ENCODE measurements at places on chromosomes 16 and 17.
A peak's percentile ranks its signal among the peaks of the same experiment; 100 is the strongest.

DNA sequence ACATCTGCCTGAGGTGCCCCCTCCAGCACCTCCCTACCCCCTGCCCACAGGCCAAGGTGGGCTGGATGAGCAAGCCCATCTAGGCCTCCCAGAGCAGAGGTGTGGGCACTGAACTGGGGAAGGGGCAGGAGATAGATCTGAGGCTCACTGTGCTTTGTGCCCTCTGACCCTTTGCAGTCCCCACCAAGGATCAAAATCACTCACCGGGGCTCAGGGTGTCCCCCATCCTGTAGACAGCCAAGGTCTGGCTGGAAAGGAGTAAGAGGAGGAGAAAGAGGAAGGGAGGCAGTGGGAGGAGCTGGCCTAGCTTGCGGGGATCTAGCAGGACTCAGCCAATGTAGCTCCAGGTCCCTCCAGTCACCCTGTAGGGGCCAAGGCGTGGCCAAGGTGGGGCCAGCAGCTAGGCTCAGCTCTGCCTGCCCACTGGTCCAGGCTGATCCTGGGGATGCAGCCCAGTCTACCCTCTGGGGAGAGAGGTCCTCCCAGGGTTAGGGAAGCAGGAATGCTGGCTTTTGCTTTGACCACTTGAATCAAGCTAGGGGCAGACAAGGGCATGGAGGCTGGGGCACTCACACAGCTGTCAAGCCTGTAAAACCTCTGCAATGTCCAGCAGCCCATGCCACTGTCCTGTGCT lies 1.8 kb downstream of the SLC12A4 start:
- DNase-seq = peak; percentile 58

DNA sequence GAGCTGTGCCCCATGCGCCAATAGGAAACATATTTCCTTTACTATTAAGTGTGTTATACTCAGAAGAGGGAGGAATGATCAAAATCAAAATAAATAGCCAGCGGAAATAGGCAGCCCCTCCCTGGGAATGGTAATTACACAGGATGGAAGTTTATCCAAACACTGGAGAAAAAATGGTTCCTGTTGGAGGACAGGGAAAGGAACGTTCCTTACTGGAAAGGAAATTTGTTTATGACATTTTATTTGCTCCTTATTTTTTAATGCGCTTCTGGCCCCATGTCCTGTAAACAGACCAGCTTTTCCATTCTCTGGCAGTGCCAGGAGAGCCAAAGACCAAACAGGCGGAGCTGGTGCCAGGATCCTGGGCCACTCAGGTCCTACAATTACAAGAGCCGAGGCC lies 273.7 kb downstream of the SOX9 start:
- no peak for DNase-seq

GRCh38 chr17:81066072-81066471 lies 31.1 kb downstream of the BAIAP2 start:
- DNase-seq = peak; percentile 67

- no peak for DNase-seq
These were observed 5.5 kb upstream of the ZNF771 start for GRCh38 chr16:30401768-30402425.

DNA sequence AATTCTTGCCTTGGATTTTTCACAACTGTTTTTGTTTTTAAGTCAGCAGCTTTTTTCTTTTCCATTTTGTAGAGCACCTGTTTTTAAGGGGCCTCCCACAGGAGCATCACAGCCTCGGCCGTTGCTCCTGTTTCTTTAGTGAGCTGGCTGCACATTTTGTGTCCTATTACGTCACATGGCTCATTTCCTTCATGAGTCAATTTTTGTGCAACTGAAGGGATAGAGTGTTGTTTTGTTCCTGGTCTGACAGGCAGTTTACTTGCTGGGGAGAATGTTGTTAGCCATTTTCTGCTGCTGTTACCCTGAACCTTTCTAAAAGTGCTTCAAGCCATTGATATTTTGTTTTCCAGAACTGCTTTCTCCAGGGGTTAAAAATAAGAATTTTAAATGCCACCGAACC lies 45.0 kb upstream of the CRISPLD2 start:
- DNase-seq = peak; percentile 83

DNA sequence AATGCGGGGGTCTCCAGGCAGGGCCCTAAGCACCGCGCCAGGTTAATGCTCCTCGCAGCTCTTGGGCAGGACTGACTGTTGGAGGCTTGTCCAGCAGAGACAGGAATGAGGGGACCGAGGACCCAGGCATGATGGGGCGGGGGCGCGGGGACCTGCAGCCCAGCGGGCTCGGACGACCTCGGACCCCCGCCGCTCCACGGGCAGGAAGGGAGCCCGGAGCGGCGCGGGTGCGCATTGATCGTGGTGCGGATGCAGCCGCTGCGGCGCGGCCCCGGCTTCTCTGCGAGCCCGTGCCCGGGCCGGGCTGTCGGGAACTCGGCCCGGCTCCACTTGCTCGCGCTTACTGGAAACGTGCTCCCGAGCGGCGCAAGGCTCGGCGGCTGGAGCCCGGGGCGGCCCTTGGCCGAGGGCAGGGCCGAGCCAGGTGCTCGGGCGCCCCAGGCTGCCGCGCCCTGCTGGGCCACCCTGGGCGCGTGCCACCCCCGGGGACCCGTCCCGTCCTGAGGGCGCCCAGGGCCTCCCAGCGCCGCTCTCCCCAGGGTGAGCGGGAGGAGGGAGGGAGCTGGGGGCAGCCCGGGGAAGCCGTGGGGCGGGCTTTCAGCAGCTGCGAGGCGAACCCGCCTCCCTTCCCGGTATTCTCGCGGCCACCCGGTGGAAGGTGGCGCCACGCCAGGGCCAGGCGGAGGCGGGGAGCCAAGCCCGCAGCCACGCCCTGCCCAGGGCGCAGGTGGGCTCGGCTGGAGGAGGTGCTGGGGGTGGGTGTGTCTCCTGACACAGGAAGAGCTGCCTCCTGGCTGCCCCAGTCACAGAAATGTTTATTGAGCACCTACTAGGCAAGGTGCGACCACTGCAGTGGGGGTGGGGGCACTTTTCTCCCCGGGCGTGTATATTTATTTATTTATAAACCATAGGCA lies 45.9 kb downstream of the SOCS3 start:
- peak; percentile 90 for DNase-seq

- DNase-seq = peak; percentile 5
These were observed 355.0 kb downstream of the KIF2B start for GRCh38 chr17:54177606-54178308.

- no peak for DNase-seq
These were observed 12.5 kb downstream of the DHODH start for GRCh38 chr16:72021043-72021442.

GRCh38 chr17:76307299-76307965 lies 644 bp downstream of the QRICH2 start:
- no peak for DNase-seq

GRCh38 chr17:75508931-75509361 lies 6.4 kb downstream of the CASKIN2 start:
- no peak for DNase-seq

GRCh38 chr16:84465154-84465553 lies 39.3 kb downstream of the MEAK7 start:
- DNase-seq = no peak

- peak; percentile 41 for DNase-seq
These were observed 1.4 kb downstream of the EFCAB13 start for GRCh38 chr17:47325176-47325575.

DNA sequence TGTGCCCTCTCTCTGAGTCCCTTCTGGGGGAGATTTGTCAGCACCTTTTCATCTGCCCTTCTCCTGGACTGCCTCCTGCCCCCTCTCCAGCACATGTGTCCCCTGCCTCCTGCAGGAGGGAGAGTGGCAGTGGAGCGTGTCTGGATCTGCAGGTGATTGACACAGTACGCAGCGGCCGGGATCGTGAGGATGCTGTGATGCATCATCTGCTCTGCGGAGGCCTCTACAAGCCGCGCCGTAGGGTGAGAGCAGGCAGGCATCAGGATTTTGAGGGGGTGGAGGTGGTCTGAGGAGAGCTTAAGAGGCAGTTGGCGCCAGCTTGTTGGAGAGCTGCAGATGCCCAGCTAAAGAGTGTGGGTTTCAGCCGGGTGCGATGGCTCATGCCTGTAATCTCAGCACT lies 10.9 kb downstream of the SLC9A5 start:
- DNase-seq = no peak

DNA sequence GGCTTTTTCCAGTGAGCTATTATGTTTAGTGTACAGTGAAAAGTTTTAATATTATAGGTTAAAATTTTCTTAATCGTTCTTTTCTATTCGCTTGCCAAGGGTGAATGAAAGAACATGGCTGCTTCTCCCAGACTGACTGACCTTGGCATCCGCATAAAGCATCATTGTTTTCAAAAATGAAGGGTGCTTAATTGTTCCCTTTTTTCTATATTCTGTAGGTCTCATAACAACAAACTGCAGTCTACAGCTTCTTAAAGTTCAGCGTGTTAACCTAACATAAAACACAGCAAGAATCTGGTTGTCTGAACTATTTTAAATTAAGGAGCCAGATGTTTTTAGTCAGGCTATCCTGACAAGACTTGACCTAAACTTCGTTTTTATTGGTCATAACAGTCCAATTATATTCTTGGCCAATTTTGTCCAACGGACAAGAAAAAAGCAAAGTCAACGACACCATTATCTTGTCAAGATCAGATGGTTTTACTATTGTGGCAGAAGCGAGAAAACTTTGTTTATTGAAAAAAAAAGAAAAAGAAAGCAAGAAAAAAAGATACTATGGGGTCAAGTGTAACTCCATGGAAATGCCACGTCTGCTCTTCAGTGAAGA lies 14.1 kb downstream of the C17orf58 start:
- no peak for DNase-seq

GRCh38 chr17:70329721-70330120 lies 160.4 kb downstream of the KCNJ2 start:
- DNase-seq = no peak

GRCh38 chr17:20073055-20073979 lies 64.2 kb downstream of the SPECC1 start:
- DNase-seq = no peak

DNA sequence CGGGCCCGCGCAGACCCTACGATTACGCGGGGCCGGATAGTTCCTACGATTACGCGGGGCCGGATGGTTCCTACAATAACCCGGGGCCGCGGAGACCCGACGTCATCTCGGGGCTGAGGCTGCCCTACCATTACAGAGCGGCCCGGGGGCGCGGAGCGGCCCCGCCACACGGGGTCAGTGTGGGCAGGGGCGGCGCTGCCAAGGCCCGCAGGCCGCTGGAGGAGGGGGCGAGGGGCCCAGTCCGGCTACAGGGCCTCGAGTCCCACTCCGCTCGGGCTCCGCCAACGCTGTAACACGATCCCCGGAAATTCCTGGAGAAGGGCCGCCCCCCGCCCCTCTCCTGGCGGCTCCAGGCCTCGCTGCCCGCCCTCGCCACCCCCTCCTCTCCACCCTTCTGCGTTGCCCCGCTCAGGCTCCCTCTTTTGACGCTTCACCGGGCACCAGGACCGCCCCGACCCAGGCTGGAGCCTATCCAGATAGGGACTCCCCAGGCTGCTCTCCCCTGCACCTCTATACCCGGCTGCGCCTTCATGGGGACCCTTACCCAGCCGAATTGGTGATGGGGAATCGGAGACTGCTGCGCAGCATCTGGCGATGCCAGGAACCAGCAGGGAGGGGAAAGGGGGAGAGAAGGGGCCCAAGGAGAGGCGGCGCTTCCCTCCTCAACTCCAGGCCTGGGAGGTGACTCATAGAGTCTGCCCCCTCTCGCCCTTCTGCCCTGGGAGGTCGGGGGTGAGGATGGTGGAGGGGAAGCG lies at the start of gene RAB34:
TSS of gene RAB34 (minus strand) at position 291 of the 755 bp plus-strand sequence. CDS start 602 bp downstream, outside the sequence.
- DNase-seq = peak; percentile 76

DNA sequence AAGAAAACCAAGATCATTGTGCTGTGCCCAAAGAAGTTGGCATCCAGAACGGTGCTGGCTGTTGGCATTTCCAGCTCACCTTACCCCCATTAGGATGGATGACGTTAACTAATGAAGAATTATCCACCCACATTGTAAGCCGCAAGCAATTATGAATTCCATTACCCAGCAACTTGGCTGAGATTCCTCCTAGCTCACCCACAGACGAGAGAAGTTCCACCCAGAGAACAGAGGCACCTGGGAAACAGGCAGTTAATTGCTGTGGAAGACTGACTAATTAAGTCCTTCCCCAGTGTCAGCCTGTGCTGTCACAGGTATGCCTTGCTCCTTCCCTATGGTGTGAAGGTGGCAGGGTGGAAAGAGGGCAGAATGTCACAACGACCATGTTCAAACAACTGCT lies 456.2 kb upstream of the CDH5 start:
- peak; percentile 8 for DNase-seq

DNA sequence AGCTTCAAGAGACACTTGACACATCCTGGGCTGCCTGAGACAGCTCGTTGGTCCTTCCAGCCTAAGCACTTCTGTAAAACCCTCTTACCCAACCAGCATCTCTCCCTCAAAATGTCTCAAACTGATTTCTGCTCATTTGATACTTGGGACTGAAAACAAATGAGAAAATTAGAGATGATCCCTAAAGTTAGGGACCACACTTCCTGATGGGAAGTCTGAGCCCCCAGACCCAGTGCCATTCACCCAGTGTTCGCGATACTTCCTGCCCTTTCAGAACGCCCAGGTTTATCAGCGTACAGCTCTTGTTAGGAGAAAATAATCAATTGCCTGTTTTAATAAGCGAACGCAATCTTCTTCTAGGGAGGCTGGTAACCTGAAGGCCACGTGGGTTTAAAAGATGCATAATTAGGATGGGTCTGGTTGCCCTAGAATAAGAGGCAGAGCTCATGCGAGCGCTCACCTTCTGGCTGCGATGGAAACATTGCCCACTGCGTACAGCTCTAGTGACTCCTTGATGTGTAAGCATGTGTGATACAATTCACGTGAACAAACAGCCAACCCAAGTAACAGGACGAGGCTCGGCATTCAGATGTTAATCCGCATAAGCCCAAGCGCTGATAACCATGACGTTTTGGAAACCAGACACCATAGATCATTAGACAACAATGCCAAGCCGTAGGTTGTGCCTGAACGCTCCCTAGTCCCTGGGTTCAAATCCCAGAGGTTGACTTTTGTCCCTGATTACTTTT lies 213.1 kb downstream of the FOXL1 start:
- DNase-seq = no peak

- peak; percentile 80 for DNase-seq
These were observed 38.2 kb downstream of the GRB2 start for GRCh38 chr17:75367312-75367711.

DNA sequence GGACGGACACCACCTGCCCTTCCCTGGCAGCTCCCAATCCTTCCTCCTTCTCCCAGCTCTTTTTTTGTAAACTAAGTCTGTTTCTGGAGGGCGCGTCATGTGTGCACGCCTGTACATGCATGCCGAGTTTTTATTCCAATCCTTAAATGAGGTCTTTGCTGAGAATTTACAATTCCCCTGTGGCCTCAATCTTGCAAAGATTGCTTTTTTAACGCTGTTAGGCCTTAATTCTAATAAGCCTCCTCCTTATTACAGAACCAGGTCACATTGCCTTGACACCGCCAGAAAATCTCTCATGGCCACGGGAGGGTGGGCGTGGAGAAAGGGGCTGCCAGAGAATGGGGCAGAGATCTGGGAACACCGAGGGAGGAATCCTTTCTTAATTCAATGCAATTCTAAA lies 17.6 kb downstream of the RBFOX3 start:
- DNase-seq = no peak

GRCh38 chr16:8996891-8997290 lies 33.2 kb upstream of the USP7 start:
- DNase-seq = no peak

GRCh38 chr16:24088767-24089166 lies 167.4 kb upstream of the CACNG3 start:
- peak; percentile 9 for DNase-seq
